ENCODE measurements at places on chromosomes 7 and 10. TPM values are rescaled to one million over a fixed set of nuclear protein-coding genes. Genes with fewer than 3 reads are reported as not detected.

DNA sequence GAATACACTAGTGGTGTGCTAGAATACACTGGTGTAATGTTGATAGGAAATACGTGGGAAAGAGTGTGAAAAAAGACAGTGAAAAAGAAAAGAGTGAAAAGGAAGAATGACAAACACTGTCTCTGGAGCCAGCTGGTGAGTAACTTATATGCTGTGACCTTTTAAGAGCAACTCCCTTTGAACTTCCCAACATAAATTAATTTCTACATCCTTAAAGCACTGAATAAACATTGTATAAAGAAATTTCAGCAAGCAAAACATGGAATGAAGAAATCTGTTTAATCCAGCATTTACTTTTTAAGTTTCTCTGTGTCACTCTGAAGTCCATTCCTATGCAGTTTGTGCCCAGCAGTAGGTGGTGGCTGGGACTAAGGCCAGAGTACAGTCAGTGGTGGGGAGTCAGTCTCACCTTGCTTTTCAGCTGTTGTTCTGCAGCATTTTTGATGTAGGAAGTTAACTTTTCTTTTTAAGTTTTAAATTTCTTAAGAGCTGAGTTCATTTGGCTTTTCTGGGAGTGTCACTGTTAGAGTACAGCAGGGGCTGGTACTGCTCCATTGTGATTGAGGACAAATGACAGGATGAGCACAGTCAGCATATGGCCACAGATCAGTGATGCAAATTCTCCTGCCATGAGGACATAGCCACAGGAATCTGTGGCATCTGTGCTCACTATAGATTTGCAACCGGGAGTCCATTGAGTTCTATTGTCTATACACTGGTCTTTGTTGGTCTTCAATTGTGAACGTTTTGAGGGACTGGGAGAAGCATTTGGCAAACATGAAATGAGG lies 321.8 kb downstream of the ZNF248 start:
- no peak for DNase-seq

The SCART1 gene
- 4.7 TPM for total RNA-seq

The ANKRD30A gene
- not detected for total RNA-seq

GRCh38 chr10:51273574-51273973 lies 199.3 kb downstream of the PRKG1 start:
- DNase-seq, result no peak

The FRA10AC1 gene
- total RNA-seq, result 22.8 TPM

The CNPY1 gene
- not detected for total RNA-seq

GRCh38 chr10:71553432-71553831 lies 156.7 kb downstream of the CDH23 start:
- no peak for DNase-seq

- no peak for DNase-seq
These were observed 266.6 kb upstream of the PHYHIPL start for GRCh38 chr10:58909881-58910280.

The ADAM12 gene
- 0.36 TPM for total RNA-seq

DNA sequence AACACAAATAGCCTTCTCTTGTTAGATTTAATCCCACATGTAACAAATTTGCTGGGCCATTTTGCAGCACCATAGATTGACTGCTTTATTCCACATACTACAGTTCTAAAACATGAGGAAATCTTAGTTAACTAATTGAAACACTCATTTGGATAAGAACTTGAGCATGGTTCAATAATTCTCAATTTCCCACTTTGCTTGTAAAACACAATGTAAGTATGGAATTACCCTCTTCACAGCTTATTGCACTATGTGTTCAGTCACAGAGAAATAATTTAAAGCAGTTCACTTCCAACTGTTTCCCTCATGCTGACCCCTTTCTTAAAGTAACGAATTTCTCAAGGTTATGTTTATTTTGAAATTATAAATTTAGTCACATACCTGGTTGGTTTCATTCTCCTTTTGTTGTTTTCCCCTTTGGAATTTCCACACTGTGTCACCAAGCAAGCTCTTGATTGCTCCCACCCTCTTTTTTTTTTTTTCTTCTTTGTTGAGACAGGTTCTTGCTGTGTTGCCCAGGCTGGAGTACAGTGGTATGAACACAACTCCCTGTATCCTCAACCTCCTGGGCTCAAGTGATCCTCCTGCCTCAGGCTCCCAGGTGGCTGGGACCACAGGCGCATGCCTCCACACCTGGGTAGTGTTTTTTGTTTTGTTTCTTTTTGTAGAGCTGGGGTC lies 425.4 kb downstream of the EXOC4 start:
- DNase-seq, result no peak

- DNase-seq, result no peak
These were observed 366.6 kb upstream of the PFKP start for GRCh38 chr10:2700626-2701305.

The ZNF22 gene
- 18.3 TPM for total RNA-seq

- DNase-seq, result no peak
These were observed 210.9 kb upstream of the VSTM2A start for GRCh38 chr7:54331311-54331710.

- no peak for DNase-seq
These were observed 110.1 kb downstream of the JAZF1 start for GRCh38 chr7:28070297-28071055.

The NCF1 gene
- total RNA-seq, result 7.1 TPM

GRCh38 chr7:15407910-15408309 lies 153.9 kb downstream of the AGMO start:
- no peak for DNase-seq

GRCh38 chr7:13990984-13991790 lies 1.7 kb upstream of the ETV1 start:
- peak; percentile 98 for DNase-seq
